ENCODE measurements at places on chromosomes 7 and 10.
A peak's percentile ranks its signal among the peaks of the same experiment; 100 is the strongest.

DNA sequence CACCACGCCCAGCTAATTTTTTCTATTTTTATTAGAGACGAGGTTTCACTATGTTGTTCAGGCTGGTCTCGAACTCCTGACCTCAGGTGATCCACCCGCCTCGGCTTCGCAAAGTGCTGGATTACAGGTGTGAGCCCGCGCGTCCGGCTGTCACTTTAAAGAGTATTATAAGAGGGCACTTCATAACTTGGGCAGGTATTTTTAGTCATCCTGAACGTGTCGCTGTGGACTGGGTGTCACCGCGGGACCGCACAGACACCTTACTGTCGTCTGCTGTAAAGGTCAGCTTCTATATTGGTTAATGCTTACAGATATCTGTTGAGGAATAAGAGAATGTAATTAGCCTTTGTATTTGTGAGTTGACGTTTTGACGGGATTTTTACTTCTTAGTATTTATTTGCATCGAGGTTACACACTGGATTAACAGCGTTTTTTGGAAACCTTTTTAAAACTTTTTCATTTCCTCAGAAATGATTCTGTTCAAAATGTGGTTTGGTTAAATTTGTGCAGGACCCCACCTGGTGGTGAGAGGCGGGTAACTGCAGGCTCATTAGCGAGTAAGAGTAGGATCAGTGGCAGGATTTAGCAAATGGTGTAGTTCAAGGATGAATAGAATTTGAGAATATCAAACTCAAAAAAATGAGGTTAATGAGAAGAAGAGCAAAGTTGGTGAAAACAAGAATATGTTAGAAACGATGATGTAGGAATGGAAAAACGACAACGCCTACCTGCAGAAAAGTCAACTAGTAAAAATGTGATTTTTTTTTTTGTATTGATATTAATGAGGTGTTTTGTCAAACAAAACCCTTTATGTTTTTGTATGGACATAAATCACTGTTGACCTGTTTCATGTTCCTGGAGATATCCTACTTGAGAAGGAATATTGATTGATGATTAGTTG is 3.2 kb downstream of the DNAJB6 start:
- peak; percentile 20 for DNase-seq

- DNase-seq = no peak
These were observed 194.0 kb upstream of the PLPP4 start for GRCh38 chr10:120262857-120263547.

GRCh38 chr10:62779487-62780248 is 24.9 kb upstream of the ADO start:
- DNase-seq = no peak

DNA sequence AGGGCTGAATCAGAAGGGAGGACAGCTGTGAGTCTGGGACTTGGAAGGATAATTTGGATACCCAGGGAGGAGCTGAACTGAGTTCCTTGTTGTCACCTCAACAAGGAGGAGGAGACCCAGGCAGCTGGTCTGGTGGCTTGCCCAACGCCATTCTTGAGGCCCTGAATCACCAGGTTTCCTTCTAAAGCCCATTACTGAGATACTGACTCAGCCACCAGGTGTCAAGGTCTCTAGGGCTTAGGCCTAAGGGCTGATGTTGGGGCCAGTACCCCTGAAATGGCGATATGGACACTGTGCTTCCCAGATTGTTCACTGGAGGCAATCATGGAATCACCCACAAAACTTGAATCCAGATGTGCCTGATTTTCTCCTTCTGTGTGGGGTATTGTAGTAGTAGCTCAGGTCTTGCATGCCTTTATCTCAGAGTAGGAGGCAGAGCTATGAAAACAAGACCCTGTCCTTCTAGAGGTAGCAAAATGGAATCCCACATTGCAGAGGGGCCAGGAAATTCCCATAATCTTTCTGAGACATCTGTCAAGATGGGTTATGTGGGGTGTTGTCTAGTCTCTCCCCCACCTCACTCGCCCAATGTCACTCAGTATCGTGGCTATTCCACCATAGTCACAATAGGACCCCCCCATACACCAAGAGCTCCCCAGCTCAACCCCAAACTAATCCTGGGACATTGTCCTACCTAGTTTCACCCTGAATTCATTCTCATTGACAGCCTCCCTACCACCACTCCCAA is 1.8 kb upstream of the ATG9B start:
- DNase-seq = no peak

DNA sequence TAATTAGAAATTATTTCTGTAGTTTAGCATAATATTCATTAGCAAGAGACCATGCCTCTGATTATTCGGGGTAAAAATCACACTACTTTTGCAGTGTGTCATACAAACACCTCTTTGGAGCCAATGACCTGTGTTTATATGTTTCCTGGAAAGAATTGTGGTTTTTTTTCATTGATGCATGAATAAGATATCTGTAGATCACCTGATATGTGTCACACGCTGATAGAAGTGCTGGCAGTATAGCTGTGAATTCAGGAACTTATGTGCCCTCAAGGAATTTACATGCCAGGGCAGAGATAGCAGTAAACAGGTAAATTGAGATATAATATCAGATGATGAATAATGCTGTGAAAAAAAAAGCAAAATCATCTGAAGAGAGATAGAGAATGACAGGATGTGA is 118.2 kb downstream of the VPS50 start:
- DNase-seq = no peak
